NCI-H1930 (cell line): ENCODE measurements at places on chromosomes 12 and 14.

- no peak for DNase-seq
Observed at GRCh38 chr12:68695454-68695853, 8.7 kb downstream of the NUP107 start.

GRCh38 chr14:24710403-24711112, 76.6 kb upstream of the GZMB start:
- peak; percentile 48 for DNase-seq

DNA sequence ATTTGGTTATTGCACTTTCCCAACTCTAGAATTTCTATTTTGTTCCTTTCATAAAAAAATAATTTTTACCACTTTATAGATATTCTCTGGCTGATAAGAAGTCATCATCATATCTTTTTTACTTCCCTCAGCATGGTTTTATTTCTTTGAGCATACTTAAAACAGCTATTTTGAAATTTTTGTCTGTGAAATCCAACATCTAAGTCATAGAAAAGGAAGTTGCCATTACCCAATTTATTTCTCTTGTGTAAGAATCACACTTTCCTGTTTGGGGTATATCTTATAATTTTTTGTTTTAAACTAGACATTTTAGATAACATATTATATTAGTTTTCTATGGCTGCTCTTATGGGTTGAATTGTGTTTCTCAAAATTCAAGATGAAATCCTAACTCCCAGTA, 400.2 kb upstream of the OR4E1 start:
- DNase-seq, result no peak

GRCh38 chr12:61974461-61974860, 285.7 kb upstream of the USP15 start:
- DNase-seq, result no peak

- DNase-seq, result no peak
Observed at GRCh38 chr14:104138718-104139459, 502 bp downstream of the KIF26A start.

- no peak for DNase-seq
Observed at GRCh38 chr12:41745593-41745992, 399.1 kb downstream of the GXYLT1 start.

- no peak for DNase-seq
Observed at GRCh38 chr14:98955036-98955740, 316.8 kb downstream of the BCL11B start.

DNA sequence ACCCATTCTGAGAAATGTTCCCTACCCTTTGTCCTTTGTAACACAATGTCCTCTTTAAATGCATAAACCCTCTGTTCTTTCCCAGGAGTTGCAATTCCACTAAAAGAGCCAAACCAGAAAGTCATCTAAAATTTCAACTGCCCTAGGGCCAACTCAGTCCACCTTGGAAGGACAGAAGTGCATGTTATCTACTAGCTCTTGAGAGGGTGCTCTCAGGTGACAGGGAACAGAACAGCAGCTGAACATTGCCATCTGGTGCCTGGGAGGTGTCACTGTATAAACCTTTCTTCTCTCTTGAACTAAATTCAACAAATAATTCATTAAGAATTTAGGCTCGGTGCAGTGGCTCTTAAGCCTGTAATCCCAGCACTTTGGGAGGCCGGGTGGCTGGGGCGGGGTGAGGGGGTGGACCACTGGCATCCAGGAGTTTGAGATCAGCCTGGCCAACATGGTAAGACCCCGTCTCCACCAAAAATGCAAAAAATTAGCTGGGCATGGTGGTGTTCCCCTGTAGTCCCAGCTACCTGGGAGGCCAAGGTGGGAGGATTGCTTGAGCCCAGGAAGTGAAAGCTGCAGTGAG, 10.3 kb upstream of the FERMT2 start:
- peak; percentile 45 for DNase-seq

- peak; percentile 86 for DNase-seq
Observed at GRCh38 chr12:23810329-23810902, 139.1 kb downstream of the SOX5 start.

- no peak for DNase-seq
Observed at GRCh38 chr12:49253033-49253623, 11.8 kb upstream of the TUBA1C start.

DNA sequence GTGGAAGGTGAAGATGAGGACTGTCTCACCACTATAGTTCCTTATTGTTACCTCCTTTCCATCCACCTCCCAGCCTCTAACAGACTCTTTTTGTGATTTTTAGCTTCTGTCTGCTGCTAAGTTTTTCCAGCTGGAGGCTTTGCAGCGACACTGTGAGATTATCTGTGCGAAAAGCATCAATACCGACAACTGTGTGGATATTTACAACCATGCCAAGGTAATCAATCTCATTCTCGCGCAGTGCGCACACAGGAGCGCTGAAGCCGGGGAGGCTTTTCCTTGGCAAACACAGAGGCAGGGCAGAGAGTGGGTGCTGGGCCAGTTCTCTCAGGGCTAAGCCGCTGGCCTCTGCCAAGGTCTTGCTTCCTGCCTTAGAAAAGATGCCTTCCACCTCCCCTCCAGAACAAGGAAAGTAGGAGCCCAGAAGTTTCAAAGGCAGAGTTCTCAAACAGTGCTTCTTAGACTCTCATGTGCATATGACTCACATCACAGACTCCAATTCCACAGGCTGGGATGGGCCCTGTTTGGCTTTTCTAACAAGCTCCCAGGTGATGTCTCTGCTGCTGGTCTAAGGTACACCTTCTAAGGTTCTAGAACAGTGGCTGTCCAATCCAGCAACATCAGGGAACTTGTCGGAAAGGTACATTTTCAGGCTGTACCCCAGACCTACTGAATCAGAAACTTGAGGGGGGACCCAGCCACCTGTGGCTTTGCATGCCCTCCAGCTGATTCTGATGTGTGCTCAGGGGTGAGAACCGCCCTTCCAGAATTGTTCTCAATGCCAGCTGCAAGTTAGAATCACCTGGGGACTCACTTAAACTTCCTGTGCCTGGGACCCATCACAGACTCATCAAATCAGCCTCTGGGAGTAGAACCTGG, 33.8 kb upstream of the PWP1 start:
- no peak for DNase-seq

DNA sequence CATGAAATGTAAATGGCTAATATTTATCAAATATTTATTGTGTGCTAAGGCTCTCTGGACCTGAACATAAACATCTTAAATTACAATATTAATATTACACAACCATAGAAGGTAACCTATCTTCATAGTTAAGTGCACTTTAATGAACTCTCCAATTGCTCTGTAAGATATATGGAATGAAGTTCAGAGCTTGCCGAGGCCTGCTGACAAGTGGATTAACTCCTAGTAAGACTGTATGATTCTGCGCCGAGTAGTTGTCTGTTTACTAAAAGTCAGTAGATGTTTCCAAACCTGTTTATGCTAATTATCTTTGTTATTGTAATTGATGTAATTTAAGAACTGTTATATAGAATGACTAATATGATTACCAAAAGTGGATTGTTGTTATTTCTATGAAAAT, 77.2 kb downstream of the PTPRR start:
- no peak for DNase-seq

DNA sequence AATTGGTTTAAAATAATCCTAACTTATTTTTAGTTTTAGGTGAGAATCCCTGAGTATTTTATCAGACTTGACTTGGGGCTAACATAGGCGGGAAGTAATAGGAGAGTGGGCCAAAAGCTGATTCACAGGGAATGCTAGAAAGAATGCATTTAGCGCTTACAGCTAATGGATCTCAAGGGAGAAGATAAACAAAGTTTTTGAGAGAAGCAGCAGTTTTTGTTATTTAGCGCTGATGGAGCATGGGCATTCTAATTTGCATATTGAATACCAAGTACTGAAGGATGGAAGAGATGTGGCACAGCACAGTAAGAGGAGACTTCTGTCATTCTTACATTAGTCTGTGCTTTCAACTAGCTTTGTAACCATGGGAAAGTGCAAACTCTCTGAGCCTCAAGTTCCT, 436.0 kb upstream of the FBXO33 start:
- no peak for DNase-seq

DNA sequence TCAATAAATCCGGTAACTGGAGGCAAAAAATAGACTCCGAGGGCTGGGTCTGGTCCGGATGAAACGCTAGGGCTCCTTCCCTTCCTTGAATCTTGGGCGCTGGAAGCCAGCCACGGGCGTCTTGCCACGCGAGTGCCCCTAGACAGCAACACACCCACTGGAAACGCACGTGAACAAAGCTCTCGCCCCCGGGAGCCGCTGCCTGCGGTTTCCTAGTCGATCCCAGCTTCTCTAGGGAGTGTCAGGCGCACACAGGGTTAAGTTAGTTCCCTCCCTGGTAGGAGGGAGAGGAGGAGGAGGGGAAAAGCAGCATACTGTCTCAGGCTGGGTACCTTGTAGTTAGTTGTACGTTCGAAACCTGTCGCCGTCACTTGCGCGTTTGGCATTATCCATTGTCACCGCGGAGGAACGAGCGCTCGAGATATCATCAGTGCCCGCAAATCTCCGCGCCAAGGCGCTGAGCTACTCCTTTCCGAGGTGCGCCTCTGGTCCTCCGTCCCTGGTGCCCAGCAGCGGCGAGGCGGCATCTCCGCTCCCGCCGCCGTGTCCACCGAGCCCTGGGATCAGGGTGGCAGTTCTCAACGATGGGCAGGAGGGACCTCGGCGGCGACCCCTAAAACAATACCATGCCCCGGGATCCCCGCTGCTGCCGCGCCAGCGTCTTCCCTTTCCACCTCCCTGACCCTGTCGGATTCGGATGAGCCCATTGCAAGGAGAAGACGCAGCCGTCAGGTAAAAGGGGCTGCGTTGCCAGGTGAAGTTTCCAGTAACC, at the start of gene FLRT2:
Gene FLRT2 (plus strand): TSS at position 342 of the 772 bp plus-strand sequence. CDS start 91,371 bp downstream, outside the sequence.
- no peak for DNase-seq
